Suppressor macrophage treated with lipopolysaccharide for 4 hours (primary cell): ENCODE measurements at places on chromosomes 1 and 21.

DNA sequence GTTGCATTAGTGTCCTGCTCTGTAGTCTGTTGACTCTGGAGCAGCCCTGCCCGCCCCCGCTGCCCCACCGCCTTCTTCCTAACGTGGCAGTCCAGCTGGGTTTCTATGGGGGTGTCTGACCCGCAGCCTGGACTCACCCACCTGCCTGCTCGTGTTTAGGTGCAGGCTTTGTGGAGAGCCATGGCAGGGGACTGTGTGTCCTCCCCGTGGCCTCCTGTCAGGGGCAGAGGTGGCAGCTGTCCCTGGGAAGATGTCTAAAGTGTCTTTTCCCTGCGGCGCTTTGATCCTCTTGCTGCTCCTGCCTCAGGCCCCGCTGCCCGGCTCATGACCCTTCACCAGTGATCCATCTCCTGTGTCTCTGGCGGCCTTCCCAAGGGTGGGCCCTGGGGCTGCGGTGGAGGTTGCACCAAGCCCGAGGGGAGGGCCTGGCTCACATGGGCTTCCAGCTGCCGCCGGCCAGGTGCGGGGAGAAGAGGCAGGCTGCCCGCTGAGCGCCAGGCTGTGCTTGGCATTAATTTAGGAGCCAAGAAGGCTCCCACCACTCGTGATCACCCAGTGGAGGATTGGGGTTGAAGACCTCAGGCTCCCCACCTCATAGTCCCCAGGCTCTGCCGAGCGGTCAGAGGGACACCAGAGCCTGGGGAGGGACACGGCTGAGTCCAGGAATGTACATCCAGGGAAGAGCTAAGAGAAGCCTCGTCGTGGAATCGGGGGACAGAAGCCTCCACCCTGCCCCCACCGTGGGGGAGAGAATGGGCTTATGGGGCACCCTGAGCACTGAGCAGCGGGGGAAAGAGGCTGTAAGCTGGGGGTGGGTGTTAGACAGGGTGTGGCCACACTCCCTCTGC is 44.1 kb downstream of the COL18A1 start:
- no peak for DNase-seq

DNA sequence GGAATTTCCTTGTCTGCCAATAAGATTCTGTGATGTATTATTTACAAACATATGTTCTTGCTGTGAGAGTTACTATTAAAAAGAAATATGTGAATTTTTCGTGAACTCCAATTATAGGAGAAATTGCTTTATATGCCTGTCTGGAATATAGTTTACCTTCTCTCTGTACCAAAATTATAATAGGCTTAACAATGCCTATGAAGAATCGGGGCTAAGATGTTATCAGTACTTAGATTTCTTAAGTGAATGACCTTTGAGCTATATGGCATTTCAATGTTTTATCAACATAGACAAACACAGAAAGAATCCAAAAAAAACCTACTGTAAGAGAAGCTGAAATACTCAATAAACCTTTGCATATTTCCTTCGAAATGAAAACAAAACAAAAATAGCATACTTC is 323.1 kb upstream of the ADAMTS5 start:
- DNase-seq, result no peak

DNA sequence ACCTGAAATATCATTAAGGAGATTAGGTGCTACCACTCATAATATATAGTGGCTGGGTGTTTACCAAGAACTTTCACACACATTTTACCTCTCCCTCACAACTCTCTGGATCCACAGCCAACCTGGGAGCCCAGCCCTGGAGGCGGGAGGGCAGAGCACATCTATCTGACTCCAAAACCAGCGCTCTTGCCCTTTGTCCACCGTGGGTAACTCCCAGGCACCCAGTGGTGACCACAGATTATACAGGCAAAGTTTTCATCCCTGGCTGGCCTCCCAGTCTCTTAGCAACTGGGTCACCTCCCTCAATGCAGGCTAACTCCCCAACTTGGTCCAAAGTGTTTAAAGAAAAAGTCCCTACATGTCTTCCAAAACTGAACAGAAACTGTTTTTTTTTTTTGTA is 2.4 kb downstream of the PAQR7 start:
- no peak for DNase-seq

GRCh38 chr1:114997510-114998289 is 31.9 kb upstream of the TSHB start:
- DNase-seq, result no peak

GRCh38 chr1:116951200-116951935 is 41.7 kb downstream of the PTGFRN start:
- DNase-seq, result peak; percentile 73

- DNase-seq, result no peak
Measured at GRCh38 chr1:1373815-1374588, 1.0 kb downstream of the AURKAIP1 start.

GRCh38 chr1:58577654-58578030 is 590 bp upstream of the TACSTD2 start:
- DNase-seq, result no peak

GRCh38 chr1:195335541-195335940 is 1272.7 kb downstream of the KCNT2 start:
- no peak for DNase-seq

GRCh38 chr1:35718492-35719336 is at the start of gene C1orf216:
Gene C1orf216 (minus strand): TSS chr1:35718884. CDS start chr1:35716321, 2,563 bp downstream.
- peak; percentile 74 for DNase-seq
